ENCODE measurements at places on chromosomes 6 and 20.

- no peak for DNase-seq
Measured at GRCh38 chr6:17907406-17908229, 79.8 kb downstream of the KIF13A start.

- DNase-seq = no peak
Measured at GRCh38 chr20:36682311-36682710, 36.3 kb upstream of the SLA2 start.

DNA sequence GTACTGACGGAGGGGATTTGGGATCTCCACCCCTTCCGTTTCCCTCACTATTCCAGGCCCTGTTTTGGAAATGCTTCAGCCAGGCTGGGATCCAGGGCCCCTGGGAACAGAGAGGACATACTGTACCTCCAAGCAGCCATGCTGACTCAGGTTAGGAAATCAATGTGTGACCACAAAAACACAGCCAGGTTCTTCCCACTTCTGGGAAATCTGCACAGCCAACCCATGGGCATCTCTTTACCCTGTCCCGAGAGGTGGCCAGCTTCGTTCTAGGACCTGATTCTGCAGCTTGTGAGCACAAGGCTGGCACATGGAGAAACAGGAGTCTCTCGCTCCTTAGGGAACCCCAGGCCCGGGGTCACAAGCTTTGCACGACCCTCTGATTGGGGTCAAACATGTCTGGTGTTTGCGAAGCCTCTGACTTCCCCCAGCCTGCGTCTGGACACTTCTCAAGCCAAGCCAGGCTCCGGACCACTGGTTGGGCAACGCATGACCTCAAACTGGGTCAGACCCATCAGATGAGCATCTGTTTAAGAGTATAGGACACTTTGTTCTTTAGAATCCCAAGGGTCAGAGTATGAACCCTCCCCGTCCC, 8.3 kb upstream of the TTPAL start:
- no peak for DNase-seq

DNA sequence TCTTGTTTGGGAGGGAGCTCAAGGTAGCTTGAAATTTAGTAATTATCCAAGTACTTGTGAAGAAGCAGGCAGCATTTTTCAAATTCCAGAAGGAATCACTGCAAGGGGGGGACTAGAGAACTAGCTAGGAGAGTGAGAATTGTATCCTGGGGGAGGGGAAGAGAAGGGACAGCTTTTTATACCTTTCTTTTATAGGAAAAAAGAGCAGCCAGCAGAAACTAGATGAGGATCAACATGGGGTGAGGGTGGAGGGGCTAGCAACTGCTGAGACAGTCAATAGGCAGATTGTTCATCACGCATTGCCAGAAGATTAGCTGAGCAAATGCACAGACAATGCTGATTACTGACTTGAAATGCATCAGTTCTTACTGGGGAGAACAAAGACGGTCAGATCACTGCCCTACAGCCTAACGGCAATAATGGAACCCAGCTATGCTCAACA, 514.3 kb upstream of the CITED2 start:
- no peak for DNase-seq

DNA sequence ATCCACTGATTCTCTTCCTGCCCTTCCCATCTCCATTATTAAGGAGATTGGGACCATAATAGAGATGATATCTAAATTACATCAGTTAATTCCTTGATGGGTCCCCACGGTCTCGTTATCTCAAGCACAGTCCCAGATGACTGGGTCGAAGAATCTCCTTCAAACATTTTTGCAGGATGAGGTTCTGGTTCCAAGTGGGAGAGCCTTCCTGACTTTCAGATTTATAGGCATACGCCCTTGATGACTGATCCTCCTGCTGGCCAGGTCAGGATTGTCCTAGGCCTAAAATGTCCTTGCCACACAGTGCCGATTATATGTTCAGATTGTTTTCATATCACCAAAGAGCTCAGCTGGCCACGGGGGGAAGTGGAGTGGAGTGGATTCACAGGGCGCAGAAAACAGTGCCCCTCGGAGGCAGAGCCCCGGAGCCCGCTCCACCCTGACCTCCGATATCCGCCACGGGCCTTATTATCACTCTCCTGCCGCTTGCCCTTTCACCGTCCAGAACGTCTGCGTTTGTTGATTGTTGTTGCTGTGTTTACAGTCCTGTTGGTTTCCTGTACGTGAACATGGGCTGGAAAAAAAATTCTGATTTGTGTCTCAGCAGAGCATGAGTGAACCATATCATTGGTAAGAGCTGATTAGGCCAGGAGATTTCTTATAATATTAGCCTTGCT, 8.9 kb downstream of the BMP6 start:
- DNase-seq = no peak

DNA sequence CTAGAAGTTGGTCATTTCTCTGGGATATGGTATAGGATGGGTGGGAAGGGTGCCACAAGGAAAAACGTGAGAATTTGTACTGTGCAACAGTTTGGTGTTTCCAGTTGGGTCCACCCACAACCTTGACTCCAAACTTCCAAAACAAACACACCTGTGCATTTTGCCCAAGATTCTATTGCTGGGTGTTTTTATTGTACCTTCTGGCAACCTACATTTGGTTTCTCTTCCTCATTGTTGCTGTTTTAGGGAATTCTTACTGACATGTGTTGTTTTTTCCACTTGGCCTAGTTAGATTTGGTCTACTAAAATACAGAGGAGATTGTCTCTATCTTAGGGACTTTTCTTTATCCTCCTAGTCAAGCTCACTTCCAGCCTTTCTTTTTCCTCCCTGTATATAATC, 16.7 kb downstream of the TULP4 start:
- no peak for DNase-seq

DNA sequence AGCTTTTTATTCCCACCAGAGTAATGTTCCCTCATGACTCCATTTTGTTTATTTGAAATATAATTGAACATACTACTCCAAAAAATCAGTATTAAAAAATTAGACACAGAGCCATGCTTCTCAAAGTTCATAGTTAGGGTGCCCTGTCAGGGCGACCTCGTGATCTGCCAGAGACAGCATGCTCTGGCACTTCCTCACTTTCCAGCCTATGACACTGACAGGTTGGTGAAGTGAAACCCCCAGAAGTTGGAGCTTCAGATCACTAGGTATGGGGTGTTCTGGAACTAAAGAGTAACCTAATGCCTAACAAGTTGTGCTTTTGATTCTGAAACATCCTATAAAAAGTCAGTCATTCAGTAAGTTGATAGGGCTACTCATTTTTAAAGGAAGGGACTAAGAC, 93.0 kb downstream of the TBC1D7 start:
- no peak for DNase-seq

GRCh38 chr20:23207826-23208540, 121.9 kb upstream of the CD93 start:
- no peak for DNase-seq

- DNase-seq = no peak
Measured at GRCh38 chr6:15132854-15133670, 112.8 kb upstream of the JARID2 start.

DNA sequence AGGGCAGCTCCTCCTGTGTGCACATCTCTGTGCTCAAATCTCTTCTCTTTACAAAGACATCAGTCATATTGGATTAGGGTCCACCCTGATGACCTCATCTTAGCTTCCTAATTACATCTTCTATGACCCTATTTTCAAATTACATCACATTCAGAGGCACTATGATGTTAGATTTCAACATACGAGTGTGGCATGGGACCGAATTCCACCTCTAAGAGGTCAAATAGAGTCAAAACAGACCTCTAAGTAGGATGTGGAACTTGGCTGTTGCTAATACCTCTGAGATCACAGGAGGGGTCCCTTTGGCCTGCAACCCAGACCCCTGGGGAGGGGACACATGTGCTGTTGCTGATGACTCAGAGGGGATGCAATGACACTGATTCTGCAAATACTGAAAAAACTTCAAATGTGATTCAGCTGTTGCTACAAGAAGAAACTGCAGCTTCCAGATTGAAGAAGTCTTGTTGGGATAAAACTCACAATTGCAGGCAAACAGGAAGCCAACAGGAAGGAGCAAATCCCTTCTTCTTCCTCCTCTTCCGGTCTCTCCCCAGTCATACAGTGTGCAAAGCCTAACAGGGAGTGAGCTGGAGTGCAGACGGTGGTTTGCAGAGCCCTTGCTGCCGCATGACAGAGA, 216.2 kb downstream of the MYLK4 start:
- DNase-seq = no peak

GRCh38 chr6:108715832-108716231, 132.4 kb upstream of the ARMC2 start:
- DNase-seq = no peak

DNA sequence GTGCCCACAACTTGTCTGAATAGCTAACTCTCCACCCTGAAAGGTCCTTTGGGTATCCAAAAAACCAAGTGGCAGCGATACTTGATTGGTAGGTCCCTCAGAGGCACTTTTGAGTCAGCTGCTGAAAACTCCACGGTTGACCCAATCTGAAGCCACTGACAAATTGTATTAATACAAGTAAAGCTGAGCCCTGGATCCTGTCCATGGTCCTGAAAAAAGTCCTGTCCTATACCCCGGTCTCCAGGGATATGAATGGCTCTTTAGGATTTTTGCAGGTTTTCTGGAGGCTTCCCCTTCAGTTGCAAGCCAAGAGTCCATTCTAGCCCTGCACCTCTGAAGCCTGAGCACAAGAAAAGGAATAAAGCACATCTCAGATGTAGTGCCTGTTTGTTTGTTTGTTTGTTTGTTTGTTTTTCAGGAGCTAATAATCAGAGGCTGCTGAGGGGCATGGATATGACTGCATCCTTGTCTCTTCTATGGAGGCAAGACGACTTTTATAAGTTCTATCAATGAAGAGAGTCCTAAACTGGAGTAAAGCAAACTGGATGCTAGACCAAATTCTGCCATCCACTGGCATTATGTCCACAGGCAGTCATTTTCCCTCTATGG, 1.7 kb upstream of the SLC12A5 start:
- no peak for DNase-seq

GRCh38 chr6:66740346-66740745, 1033.3 kb upstream of the EYS start:
- DNase-seq = no peak
